Cardiac septum (tissue), 1 donor: ENCODE measurements at places on chromosomes 2 and 18. TPM values are rescaled to one million over a fixed set of nuclear protein-coding genes. Genes with fewer than 3 reads are reported as not detected.
A peak's percentile ranks its signal among the peaks of the same experiment; 100 is the strongest.

Gene KCNK3
- 0.70 TPM for total RNA-seq

Gene SLC4A3
- total RNA-seq = 396 TPM

Gene DTNB
- 5.7 TPM for total RNA-seq

DNA sequence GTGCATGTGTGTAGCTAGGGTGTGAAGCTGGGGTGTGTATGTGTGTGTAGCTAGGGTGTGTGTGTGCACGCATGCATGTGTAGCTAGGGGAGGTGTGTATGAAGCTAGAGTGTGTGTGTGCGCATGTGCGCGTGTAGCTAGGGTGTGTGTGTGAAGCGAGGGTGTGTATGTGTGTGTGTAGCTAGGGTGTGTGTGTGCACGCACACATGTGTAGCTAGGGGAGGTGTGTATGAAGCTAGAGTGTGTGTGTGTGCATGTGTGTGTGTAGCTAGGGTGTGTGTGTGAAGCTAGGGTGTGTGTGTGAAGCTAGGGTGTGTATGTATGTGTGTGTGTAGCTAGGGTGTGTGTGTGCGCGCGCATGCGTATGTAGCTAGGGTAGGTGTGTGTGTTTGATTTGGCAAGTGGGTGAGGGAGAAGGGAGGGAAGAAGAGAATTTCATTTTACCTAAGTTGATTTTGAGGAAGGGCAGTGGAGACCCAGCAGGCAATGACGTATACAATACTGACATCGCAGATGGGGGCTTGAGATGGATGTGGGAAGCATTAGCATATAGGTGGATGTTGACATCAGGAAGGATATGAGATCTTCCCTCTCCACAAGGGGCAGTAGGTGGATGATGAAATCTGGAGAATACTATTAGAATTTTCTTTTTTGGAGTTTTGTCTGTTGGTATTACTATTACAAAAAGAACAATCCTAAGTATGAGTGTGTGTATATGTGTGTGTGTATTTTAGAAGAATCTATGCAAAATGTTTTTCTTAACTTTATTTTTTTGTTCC lies 70.7 kb downstream of the PRELID3A start:
- DNase-seq = no peak

DNA sequence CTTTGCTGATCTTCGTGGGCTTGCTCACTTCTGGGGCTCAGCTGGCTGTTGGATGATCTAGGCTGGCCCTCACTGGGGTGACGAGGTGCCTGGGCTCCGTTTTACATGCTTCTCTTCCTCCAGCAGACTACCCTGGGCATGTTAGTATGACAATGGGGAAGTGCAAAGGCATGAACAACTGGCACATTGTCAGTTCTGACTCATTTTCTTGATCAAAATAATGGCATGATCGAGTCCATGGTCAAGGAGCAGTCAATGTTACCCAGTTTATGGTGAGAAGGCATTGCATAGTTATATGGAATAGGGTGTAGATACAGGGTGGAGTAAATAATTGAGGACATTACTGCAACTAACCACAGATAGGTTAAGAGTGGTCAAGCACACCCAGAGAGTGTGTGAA lies 10.0 kb upstream of the UPP2 start:
- DNase-seq = no peak

DNA sequence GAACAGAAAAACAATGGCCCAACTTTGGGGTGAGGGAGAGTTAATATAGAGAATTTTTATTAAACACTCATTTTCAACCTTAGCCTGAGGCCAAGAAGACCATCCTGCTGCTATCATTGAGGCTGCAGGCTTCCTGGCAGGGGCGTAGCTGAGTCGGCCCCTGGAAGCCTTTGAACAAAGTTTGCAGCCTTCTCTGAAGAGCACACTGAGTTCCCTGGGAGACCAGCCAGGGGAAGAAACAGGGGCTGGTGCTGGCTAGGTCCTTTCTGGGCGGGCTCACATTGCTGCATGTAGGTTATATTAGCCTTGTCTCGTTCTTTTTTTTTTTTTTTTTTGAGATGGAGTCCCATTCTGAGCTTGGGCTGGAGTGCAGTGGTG lies 126.8 kb upstream of the HS6ST1 start:
- peak; percentile 41 for DNase-seq

DNA sequence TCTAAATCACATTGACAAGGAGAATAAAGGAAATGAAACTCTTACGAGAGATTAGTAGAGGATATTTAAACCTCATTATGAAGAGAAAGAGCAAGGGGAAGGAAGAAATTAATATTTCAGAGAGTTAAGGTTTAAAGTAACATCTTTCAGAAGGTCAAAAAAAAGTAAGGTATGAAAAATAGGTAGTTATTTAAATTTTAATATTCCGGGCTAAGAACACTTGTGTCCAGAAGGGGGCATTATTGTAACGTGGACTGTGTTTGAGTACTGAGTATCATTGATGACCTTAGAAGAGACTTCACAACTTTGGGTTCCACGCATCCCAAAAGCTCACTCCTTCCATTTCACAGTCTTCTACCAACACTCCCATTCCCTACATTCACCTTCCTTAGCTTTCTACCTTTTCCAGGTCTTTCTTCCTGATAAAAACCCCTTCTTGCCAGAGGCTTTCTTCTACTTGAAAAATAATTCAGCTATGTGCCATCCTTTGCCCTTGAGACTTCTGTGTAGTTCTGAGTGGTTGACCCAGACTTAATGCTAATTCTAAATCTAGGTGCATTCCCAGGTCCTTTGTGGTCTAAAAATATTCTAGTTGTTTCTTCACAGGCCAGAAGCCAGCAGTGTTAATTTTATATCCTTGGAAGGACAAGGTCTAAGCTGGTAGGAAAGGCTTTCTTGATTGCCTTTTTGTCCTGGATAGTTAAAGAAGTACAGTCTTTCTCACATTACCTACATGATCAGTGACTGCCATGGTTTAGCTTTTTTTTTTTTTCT lies 16.5 kb downstream of the DYNC1I2 start:
- no peak for DNase-seq

DNA sequence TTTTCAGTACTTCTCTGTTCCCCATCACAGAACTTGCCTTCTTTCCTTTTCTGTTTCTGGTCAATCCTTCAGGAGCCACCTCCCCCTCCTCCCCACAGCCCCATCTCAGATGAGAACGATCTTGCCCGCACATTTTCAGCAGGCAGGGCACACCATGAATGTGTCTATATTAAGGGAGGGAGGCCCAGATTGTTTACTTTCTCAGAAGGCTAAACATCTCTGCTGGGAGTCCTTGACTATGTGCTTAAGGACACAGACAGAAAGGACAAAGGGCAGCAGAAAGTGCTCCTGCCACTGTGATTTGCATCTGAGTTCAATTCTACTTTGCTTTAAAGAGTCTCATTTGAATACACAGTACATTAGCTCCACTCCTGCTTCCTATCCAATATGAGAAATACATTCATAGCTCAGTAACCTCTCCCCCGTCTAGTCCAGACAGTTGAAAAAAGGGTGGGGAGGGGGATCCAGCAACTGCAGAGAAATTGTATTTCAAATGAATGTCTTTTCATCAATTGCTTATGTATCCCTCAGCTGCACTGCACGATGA lies 175.0 kb upstream of the PARD3B start:
- DNase-seq = no peak

- no peak for DNase-seq
Observed at GRCh38 chr18:44778788-44779187, 98.1 kb downstream of the SETBP1 start.

GRCh38 chr2:23585273-23586170 lies 200.5 kb downstream of the KLHL29 start:
- DNase-seq = no peak

GRCh38 chr2:67457699-67458098 lies 60.6 kb downstream of the ETAA1 start:
- no peak for DNase-seq

DNA sequence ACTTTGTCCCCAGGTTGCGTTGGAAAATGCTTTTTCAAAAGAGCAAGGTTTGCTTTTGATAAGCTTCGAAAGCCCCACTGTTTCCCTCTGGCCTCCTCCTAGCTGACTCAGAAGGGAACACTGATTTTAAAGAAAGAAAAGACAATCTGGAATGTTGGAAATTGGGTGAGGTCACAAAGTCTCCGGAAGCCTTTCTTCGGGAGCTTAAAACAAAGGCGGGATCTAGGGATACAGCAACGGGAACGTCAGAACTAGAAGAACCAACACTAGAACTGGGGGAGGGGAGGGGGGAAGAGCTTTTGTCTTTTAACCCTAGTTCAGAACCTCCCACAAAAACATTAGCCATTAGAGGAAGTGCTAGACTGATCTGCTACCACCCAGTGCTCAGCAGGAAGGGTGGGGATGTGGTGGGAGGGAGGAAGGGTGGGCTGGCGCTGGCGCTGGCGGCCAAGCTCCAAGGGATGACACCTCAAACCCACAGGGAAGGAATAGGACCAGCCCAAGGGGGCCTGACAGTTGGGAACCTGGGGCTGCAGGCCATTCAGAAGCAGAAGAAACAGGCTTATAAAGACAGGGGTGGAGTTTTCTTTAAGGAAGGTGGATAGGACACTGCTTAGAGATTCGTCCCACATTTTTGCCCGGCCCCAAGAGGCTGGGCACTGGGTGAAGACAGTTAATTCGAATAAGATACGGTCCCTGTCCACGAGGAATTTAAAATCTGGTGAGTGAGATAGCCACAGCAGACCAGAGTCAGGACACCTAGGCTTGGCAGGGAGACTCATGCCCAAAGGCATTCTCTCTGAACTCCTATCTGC lies 1.7 kb downstream of the TMSB10 start:
- DNase-seq = peak; percentile 89

DNA sequence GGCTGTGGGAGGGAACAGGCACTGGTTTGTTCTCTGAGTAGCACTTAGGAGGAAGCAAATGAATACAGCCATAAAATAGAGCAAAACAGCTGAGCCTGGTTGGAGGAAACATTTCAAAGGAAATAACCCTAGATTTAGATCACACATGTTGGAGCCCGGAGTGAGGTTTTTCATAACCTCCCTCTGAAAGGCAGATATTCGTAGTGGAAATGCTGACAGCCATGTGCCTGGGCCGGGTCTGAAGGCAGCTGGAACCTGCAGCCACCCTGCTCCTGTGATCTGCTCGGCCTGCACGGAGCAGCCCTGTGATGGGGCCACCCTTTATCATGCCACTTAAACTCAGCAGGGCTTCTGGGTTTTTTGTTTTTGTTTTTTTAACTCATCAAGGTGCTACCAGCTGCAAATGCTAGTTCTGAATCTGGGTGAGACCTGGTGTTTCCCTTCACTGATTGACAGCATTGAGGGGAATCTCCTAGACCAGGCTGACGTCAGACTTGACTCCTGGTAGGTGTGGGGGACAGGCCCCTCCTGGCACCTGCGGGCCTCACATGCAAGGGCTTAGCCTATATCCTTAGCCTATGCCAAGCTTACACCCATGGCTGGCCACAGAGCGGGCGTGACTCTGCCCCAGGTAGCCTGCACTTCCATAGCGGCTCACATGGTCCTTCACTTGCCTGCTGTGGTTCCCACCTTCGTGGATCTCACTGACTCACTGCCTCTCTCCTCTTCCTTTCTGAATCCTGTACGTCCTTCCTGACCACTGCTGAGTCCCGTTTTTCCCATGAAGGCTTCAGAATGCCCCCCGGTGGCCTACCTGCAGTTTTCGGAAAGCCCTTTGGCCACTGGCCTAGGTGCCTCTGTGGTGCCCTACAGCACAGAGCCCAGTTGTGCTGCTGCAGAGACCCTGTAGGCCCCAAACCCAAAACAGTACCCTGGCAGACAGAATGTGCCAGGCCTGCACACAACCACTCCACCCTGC lies 217.3 kb downstream of the SEPTIN10 start:
- DNase-seq = no peak

DNA sequence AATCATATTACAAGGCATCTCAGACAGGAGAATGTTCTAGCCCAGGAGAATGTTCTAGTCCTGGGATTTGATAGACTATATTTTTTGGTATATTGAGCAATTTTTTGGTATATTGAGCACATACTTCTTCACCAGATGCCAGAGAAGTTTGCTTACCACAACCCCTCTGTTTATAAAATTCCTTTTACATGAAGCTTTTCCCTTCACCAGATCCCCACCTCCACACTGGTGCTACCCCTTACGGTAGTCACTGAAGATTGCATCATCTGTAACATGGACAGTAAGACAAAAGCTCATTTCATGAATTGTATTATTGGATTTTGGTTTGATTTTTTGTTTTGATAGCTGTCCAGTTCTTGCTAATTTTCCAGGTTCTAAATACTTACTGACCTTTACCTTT lies 7.2 kb upstream of the HNMT start:
- DNase-seq = no peak

GRCh38 chr18:62771494-62772270 lies 56.3 kb downstream of the PHLPP1 start:
- no peak for DNase-seq

- DNase-seq = no peak
Observed at GRCh38 chr2:192700934-192701333, 506.2 kb upstream of the TMEFF2 start.

DNA sequence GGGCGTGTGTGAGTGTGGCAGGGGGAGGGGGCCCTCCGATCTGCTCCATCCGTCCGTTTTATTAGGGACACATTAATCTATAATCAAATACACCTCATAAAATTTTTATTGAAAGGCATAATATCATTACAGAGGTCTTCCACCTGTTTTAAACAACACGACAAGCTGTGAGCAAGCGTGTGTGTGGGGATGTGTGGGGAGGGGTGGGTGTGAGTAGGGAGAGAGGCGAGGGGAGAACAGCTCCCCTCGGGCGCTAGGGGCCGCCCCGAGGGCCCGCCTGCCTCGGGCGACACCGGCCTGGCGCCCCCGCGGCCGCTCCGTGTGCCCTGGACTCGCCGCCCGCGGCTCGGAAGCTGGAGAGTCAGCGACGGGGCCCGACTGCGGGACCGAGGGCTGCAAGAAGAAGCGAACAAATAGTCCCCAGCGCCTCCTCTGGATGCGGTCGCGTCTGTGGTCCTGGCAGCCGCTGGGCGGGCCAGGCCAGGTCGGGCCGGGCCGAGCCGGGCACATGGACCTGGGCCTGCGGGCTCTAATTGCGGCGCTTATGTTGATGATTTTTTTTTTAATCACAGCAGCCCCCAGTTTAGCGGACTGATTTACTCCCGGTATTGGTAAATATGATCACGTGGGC lies 352 bp upstream of the HOXD9 start:
- DNase-seq = no peak

GRCh38 chr18:52596748-52597435 lies 256.9 kb downstream of the DCC start:
- no peak for DNase-seq

GRCh38 chr2:54864096-54864495 lies 140.6 kb downstream of the EML6 start:
- no peak for DNase-seq

DNA sequence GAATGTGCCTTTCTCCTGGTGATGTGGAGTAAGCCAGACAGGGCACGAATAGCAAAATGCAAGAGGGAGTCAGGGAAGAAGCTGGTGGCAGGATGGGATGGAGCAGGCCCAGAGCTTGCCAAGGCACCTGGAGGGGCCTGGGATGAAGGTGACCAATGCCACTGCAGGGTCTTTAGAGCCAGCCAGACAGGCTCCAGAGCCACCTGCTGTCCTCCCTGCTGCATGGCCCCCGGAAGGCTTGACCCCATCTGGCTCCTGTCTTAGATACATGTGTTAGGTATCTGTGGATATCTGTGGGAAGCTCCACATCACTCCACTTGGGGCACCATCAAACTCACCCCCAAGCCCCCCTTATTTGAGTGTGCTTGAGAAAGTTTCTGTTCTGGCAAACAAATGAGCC lies 99.9 kb upstream of the ATL2 start:
- DNase-seq = no peak
